Pancreas (tissue), 10 donors: ENCODE measurements at places on chromosomes 5 and 9.

DNA sequence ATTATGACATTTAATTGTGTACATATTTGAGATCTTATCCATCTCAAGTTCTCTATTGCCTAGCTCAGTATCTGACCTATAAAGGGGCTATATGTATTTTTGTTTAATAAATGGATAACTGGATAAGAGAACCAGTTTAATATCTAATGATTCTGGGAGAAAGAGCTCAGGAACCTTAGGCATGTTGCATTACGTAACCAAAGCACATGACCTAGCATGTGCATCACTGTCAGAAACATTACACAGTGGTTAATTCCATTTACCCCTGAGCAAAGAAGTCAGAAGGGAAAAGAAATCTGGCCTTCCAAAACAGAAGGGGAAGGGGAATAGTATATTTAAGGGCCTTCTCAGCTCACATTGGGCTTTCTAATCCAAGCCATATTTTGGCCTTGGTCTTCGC lies 12.3 kb downstream of the PAPPA start:
- DNase-seq = no peak

- no peak for DNase-seq
Observed at GRCh38 chr9:104882086-104882485, 45.9 kb downstream of the ABCA1 start.

DNA sequence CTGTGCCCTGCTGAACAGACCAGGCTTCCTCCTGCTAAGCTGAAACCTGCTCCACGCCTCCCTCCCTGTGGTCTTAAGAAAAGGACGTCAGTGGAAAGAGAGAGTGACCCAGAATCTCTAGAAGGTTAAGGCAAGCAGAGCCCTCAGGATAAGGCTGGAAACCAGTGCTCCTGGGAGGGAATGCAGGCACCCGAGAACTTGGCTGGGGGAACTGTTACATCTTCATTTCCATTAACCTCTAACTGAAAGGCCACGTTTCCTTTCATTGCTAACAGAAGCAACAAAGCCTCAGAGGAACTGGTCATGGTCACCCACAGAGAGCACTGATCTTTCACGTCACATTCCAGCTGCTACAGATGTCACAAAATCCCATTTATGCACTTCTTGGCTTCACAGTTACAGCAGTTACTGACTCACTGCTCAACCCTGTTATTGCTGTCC lies 26.1 kb upstream of the AKNA start:
- DNase-seq = no peak

DNA sequence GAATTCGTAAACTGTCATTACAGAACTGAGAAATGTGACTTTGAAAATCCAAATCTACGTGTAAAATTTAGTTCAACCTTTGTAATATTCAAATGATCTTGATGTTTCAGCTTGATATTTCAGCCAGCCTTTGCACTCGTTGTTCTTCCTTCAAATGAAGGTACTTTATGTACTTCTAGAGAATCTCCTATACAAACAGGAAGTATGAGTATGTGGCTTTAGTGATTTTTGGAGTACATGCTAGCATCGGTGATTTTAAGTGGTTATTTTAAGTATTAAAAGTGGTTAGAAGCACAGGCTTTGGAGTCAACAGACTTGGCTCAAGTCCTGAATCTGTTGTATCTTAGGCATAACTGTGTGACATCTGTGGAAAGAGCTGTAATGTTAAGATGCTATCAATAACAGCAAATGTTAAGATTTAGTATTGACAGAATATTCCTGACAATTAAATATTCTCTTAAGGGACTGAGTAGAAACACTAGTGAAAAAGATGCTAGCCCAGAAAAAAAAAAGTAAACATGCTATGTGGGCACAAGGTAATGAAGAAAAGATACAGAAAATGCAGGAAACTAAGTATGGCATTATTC lies 398.0 kb downstream of the ADGRV1 start:
- no peak for DNase-seq

- DNase-seq = no peak
Observed at GRCh38 chr5:21689587-21689986, 1163.6 kb downstream of the CDH12 start.

DNA sequence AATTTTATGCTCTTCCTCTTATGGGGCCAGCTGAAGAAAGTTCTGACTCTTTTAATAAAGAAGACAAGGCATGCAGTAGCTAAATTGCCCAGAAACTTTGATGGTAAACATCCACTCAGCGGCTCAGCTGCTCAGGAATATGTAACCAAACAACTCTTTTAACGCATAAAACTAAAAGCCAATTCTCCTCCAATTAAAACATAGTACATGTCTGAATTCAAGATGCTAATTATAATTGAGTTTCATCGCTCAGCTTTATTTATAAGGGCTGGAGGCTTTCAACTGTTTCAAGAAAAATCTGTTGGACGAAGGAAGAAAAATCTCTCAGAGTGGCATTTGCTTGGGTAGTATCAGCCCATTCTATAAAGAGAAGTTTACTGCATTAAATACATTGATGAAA lies 359.5 kb downstream of the PTPRD start:
- no peak for DNase-seq

DNA sequence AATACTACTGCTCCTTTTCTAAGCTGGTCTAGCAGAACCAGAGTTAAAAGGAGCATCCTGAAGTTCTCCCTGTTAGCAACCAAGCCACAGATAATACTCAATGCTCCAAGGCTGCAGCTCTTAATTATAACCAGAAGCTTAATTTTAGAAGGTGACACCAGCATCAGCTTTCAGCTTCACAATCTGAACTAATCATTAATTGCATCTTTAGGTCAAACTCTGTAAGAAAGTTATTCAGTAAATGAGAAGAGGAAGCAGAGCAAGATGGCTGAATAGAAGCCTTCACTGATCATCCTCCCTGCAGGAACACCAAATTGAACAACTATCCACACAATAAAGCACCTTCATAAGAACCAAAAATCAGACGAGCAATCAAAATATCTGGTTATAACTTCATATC lies 38.5 kb downstream of the APBA1 start:
- DNase-seq = no peak

- no peak for DNase-seq
Observed at GRCh38 chr5:6819521-6819920, 106.3 kb downstream of the TENT4A start.

DNA sequence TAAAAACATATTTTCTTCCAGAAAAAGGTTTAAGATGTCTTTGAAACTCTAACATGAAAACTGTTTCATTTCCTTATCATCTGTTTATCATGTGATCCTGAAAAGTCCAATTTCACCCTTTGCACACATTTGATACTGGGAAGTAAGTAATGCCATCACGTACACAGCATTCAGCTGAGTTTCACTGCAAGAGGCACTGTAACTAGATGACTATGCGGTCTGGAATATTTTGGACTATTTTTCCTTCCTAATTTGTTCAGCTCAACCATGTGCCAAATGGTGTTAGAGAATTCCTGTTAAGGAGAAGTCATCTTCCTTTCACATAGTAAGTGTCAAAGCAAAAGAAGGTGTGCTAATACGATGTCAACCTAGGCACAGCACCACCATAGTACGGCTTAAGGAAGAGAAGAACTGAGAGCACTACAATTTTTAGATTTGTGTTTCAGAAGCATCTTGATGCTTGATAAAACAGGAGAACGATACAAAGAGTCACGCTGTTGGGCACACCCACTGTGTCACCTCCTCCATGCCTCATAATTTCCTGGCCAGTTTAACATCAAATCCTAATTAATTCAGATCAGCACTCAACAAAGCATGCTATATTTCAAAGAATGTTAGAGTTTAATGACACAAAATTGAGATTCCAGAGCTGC lies 77.5 kb downstream of the GNAQ start:
- no peak for DNase-seq

DNA sequence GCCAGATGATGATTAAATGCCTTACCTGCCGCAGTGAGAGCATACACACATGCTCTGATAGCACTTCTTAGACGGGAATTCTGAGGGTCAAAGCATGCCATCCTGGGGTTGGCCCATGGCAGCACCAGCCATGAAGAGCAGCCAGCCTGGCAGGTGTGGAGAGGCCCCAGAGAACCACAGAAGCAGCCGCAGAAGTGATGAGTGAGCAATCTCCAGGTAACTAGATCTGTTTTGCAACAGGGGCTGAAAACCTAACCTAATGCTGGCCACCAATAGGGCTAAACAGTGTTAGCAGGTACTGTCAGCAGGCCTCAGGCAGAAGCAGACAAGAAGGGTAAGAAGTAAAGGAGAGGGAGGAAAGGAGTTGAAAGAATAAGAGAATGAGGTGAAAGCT lies 33.5 kb upstream of the HOMER1 start:
- DNase-seq = no peak

DNA sequence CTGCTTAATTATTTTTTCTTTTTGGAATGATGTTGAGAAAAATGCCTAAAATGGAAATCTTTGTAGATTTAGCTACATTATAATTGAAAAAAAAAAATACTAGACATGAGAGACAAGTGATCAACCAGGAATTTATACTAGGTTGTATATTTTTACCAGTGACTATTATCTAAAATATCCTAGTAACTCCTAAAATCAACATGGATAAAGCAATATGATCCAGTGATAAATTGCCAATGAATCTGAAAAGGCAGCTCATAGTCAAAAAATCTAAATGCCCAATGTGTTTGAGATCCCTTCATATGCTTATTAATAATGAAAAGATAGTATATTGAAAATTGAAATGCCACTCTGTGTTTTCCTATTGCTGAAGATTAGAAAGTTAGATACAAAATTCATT lies 778.2 kb downstream of the MTRR start:
- DNase-seq = no peak

- no peak for DNase-seq
Observed at GRCh38 chr9:99878651-99879050, 27.8 kb upstream of the STX17 start.

DNA sequence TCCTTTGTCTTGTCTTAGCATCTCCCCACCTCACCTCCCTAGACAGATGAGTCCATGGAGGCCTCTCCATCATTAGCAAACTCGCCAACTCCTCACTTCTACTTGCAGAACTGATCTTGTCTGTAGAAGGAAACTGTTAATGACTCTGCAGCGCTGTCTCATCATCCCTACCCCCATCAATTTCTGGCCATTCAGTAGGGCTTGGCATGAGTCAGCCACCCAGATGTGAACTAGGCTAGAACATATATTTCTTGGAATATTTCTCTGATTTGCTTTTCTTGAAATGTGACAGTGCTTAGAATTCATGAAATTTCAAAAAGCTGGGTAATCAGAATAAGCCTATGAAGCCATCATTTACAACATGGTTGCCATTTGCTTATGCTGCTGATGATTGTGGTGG lies 1125.0 kb upstream of the DMAC1 start:
- no peak for DNase-seq
